AML-193 (cell line): ENCODE measurements at places on chromosomes 2 and 18.

GRCh38 chr2:57490741-57491140 is 555.9 kb upstream of the VRK2 start:
- peak; percentile 83 for DNase-seq

DNA sequence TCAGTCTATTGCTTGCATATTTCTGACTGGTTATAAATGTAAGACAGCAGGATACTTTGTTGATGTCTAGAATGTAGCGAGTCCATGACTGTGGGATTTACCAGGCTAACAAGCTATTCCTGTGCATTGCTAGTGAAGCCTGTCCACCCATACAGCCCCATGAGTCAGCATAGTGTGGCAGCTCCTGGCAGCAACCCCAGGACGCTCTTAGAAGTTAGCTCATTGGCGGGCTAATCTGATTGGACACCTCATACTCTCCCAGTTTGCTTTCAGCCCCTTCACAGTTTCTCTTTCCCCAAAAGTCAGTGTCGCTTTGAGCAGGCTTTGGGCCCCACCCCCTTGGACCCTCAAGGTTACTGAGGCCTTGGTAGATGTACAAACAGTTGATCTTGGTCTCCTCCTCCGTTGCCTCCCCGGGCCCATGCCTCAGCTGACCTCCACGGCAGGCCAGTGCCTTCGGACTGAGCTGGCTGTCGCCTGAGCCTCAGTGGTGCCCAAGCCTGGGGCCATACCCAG is 48.0 kb downstream of the COA5 start:
- DNase-seq, result no peak

- no peak for DNase-seq
Measured at GRCh38 chr2:74457549-74458131, 598 bp upstream of the WBP1 start.

DNA sequence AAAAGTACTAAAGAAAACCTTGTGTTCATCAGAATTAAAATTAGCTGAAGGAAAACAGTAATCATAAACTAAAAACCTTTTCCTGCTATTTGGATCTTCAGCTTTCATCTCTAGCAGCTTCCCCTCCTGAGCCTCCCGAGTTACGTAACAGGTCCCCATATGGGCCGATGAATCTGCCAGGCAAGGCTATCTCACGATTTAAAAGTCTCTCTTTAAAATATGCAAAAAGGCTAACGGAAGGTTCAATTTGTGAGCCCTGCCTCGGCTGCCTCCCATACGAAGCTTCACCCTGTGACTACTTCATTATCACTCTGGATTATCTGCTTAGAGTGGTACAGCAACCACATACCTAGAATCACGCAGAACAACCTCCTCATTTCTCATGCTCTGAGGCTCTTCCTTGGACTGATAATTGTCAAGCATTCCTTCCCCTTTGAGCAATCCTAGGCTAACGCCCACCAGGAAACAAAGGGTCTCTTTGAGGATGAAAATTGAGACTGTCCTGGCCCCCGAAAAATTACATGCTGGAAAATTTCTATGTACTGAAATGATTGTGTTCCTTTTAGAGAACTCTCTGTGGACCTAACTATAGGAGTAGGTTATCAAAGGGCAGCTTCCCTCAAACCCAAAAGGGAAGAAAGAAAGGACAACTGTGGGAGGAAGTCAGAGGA is 147.4 kb downstream of the ZEB2 start:
- DNase-seq, result peak; percentile 44

- no peak for DNase-seq
Measured at GRCh38 chr2:104563398-104563996, 290.4 kb upstream of the POU3F3 start.

- DNase-seq, result no peak
Measured at GRCh38 chr2:3516831-3517230, 2.5 kb downstream of the ADI1 start.

- no peak for DNase-seq
Measured at GRCh38 chr18:5150894-5151293, 46.2 kb downstream of the AKAIN1 start.

- DNase-seq, result no peak
Measured at GRCh38 chr2:191905336-191905735, 58.4 kb upstream of the CAVIN2 start.

- no peak for DNase-seq
Measured at GRCh38 chr2:203973000-203973399, 36.4 kb downstream of the ICOS start.

DNA sequence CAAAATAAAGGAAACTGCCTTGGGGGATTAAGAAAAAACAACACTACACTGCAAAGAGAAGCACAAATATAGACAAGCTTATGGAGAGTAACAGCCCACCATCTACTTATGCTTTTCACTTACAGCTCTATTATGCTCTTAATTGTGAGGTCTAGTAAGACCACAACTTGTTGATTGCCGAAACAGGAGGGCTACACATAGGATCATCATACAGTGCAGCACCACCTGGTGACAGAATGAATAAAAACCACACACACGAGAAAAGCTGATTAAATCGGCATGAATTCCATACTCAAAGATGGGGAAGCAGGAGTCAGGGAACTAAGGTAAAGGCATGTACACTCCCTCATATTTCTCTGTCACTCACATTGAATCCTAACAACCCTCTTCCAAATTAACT is 259.2 kb downstream of the IKZF2 start:
- peak; percentile 2 for DNase-seq

- DNase-seq, result no peak
Measured at GRCh38 chr2:134244587-134244986, 9.3 kb upstream of the MGAT5 start.

- DNase-seq, result no peak
Measured at GRCh38 chr2:64649626-64650025, 4.1 kb downstream of the SERTAD2 start.

DNA sequence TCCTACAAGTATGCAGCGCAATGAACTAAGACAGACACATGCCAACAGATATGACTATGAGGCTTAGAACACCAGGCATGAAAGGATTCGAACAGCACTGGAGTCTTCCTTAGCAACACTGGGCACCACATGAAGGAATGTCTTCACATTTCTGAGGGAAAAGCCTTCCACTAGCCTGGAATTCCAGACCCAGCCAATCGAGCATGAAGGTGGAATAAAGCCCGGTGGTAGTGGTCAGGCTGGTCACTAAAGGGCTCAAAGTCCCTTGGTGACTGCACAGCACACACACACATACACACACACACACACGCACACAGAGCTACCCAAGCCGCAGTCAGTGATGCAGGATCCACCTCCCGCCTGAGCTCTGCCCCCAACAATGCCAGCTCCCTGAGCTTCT is 19.7 kb upstream of the SFXN5 start:
- no peak for DNase-seq

- no peak for DNase-seq
Measured at GRCh38 chr2:98028931-98029717, 33.4 kb upstream of the TMEM131 start.

DNA sequence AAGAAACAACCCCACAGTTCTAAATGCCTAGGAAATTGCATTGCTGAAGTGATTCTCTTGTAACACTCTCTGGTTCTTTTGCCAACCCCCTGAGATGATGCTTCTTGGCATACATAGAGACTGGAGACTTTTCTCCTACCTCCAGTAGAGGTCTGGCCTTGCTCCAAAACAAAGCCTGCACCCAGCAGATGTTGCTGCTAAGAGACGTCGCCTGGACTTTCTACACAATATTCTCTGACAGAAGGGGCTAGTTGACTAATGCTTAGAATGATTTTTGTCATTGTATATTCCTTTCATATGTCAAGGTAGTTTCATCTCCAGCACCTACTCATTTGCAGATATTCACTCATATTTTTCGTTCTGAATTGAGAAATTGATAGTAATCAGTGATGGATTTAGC is 24.6 kb downstream of the SOWAHC start:
- no peak for DNase-seq

- no peak for DNase-seq
Measured at GRCh38 chr2:12637754-12638153, 79.0 kb upstream of the TRIB2 start.

DNA sequence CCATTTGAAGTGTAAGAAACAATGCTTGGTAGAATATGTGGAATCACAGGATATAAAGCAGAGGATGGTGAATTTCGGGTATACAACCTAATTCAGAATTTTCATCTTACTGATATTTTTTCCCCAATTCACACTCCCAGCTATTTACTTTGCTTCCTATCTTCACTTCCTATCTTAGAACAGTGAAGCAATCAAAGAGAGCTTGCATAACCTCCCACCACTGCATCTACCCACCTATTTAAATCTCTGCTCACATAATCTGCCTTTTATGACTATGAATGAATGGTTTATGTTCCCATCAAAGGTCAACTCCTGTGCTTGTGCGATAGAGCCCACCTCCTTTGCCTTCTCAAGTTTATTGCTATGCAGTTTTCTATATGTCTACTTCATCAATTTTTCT is 3.3 kb downstream of the RMDN2 start:
- no peak for DNase-seq

DNA sequence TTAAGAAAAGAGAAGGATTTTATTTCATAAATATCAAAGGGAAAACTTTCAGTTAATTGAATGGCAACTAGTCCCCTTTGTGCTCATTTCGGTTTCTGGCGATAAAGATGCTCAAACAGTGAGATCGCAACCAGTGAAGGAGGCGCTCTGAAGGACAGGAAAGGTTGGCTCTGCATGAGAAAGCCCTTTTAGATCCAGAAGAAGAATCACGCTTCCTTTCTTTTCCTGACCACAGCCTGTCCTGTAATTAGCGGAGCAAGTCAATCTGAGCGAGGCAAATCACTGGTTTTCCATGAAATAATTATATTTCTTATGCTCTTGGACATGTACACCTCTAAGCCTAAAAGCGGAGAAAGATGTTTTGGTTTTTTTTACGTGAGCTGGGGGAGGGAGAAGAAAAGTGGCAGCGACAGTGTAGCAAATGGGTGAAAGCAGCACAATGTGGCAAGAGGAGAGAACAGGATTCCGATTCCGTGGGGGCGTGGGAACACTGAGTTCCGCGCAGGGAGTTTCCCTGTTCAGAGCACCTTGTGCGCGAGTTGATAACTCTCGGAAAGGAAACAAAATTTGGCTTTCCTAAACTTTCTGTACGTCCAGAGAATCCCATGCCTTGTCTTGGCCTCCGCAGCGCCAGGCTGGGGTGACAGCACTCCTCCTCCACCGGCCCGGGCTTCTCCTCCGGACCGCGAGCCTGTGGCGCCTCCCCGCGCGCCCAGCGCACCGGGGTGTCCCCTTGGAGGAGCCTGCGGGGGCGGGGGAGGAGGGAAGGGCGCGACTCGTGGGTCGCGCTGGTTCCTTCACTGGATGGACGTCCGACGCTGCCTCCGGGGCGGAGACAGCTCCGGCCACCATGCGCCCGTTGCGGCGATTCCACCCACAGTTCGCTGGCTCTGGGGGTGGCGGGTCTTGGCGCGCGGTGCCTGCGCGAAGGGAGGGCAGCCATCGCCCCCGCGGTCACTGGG is 620 bp upstream of the SLC9A2 start:
- no peak for DNase-seq

GRCh38 chr2:98142106-98142791 is 55.3 kb downstream of the VWA3B start:
- DNase-seq, result no peak

DNA sequence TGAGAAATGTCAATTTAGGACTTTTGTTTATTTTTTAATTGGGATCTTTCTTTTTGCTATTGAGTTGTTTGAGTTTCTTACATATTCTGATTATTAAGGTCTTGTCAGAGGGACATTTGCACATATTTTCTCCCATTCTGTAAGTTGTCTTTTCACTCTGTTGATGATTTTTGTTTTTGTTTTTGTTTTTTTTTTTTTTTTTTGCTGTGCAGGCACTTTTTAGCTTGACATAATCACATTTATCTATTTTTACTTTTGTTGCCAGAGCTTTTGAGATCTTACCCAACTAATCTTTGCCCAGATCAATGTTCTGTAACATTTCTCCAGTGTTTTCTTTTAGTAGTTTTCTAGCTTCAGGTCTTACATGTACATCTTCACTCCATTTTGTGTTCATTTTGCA is 166.6 kb downstream of the EPHA4 start:
- DNase-seq, result no peak

GRCh38 chr2:217286833-217287232 is 427.0 kb upstream of the TNP1 start:
- DNase-seq, result no peak

GRCh38 chr2:143229411-143229810 is 100.2 kb downstream of the ARHGAP15 start:
- no peak for DNase-seq

DNA sequence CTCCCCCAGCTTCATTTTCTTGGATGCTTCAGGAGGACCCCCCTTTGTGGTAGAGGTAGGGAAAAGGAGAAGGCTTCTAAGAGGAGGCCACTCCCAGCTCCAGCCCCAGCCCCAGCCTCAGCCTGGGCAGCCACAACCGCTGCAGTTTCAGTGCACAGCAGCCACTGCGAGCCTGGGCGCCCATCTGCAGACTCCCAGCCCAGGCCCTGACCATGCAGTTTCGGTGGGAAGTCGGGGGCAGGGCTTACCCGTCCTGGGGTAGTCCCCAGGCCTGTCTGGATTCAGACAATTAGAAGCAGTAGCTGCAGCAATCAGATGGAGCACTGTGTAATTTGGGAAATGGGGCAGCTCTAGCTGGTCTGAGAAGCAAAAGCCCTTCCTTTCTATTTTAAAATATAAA is 28.6 kb downstream of the ITM2C start:
- DNase-seq, result no peak

DNA sequence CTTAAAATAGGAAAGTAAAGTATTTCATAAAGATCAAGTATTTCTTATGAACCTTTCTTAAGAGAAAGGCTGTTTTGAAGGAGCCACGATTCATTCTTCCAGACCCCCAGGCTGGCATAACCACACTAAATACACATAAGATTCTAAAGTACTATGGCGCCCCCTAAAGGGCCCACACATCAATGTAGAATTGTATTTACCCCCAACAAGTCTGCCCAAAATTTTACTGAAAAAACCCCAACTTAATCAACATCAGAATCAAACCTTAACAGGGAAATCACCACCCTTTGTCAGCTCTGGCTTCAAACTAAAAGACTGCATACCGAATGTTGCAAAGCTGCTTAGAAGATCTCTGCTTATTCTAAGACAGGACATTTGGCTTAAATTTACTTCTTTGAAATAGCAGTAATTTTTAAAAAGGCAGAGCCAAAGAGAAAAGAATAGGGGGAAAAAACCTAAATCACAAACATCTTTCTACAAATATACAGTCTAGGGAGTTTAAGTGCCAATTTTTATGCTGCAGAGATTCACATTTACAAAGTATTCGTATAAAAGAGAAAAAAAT is 20.4 kb upstream of the BCL2 start:
- peak; percentile 33 for DNase-seq

DNA sequence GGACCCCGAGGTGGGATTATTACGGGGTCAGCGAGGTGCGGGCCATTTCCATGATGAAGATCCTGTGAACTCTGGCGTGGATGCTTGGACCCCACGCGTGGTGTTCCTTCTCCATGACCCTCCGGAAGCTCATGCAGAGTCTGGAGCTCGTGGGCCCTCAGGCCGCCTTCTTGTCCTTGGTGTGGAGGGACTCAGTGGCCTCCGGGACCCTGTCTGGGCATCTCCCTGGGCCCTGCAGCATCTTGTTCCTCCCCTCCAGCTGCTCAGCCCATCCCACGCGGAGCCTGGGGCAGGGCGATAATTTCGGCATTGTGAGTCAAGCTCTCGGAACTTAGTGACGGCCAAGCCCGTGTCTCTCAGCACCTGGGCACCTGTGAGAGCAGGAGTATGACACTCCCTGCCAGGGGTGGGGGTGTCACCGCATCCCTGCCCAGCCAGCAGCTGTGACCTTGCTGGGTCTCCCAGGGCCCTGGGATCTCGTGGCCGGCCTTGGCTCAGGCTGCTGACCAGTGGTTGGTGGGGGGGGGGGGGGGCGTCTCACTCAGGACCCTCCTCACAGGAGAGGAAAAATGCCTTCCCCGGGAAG is 24.6 kb downstream of the RTP5 start:
- no peak for DNase-seq
